Activated T-helper 1 cell treated with anti-CD3 and anti-CD28 coated beads, Interleukin-2, amount 50 U/mL, for 16 hours (primary cell): ENCODE measurements at places on chromosomes 11 and 22.

- no peak for DNase-seq
Observed at GRCh38 chr22:20624161-20624616, 116.8 kb downstream of the MED15 start.

- DNase-seq = no peak
Observed at GRCh38 chr11:123438131-123438627, 8.1 kb downstream of the GRAMD1B start.

DNA sequence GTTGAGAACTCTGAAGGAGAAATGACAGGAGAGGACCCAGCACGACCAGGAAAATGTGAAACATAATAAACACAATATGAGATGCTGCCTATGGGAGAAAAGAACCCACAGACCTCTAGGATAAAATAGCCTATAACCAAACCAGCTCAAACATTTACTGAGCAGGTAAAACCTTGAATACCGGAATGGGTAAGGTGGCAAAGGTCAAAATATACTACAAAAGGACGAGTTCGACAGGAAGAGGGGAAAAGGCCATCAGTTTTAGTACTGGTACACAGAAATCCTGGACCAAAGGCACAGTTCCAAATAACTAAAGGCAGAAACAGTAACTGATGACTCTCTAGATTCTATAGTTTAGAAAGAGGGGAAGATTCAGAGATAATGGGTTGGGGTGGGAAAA, 96.3 kb downstream of the AMBRA1 start:
- no peak for DNase-seq

- DNase-seq = no peak
Observed at GRCh38 chr11:9756461-9756860, 92.6 kb downstream of the SWAP70 start.

- DNase-seq = no peak
Observed at GRCh38 chr22:33737662-33738061, 182.6 kb downstream of the LARGE1 start.

- no peak for DNase-seq
Observed at GRCh38 chr22:30238661-30239487, 7.7 kb downstream of the LIF start.

GRCh38 chr11:61071208-61071681, 31.0 kb upstream of the CD5 start:
- DNase-seq = peak; percentile 44
